ENCODE measurements at places on chromosomes 3 and 15. TPM values are rescaled to one million over a fixed set of nuclear protein-coding genes. Genes with fewer than 3 reads are reported as not detected.
A peak's percentile ranks its signal among the peaks of the same experiment; 100 is the strongest.

DNA sequence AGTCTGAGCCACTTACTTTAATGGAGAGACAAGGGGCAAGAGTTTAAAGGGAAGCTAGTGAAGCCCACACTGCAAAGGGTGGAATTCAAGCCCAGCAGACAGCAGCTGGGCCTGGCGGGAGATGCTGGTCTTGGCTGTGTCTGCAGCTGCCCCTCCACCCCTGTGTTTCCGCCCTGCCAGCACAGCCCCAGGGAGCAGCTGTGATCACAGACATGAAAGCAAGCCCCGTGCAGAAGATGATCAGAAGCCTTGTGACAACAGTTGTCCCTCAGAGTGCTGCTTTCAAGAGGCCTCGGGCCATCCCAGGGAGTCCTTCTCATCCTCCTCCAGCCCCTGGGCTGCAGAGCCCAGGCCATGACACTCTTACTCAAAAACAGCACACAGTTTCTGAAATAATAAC lies 24.1 kb upstream of the SLC6A1 start:
- H3K27me3 ChIP-seq = peaks cover 65% of the 10 kb centered on the region
- H3K4me3 ChIP-seq = no peak overlapping the region
- H3K4me1 ChIP-seq = no peaks in the 10 kb centered on the region
- no peak for DNase-seq

DNA sequence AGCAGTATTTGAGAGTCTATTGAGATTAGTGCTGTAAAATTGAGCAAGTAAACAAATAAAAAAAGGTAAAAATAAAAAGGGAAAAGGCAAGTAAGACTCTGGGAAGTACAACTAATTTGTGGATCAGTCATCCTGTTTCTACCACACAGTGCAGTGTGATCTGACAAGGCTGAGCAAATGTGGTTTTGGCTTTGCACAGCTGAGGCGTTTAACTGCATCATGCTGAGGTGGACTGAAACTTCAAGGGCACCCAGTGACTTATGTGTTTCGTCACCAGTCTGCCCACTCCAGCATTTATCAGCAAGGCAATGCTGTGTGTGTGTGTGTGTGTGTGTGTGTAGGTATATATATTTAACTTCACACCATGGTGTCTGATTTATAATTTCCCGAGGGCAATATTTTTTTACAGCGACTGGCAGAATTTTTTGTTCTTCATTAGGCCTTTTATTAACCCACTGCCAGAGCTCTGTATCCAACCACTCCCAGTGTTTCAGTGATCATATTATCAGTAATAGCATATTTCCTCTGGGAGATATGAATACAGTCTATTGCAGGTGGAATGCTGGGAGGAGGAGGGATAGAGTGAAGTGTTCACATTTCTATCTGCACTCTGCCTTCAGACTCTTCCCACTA lies 131.5 kb upstream of the SATB1 start:
- H3K27ac ChIP-seq = no peak overlapping the region
- peak; percentile 67 for DNase-seq
- H3K4me1 ChIP-seq = no peaks in the 10 kb centered on the region
- H3K4me3 ChIP-seq = no peak overlapping the region
- no peaks in the 10 kb centered on the region for H3K36me3 ChIP-seq
- no peaks in the 10 kb centered on the region for H3K27me3 ChIP-seq

GRCh38 chr3:102057781-102058421 lies 208.6 kb downstream of the NFKBIZ start:
- H3K27ac ChIP-seq = no peak overlapping the region
- peak; percentile 49 for DNase-seq
- H3K4me1 ChIP-seq = no peaks in the 10 kb centered on the region
- no peak overlapping the region for H3K4me3 ChIP-seq

DNA sequence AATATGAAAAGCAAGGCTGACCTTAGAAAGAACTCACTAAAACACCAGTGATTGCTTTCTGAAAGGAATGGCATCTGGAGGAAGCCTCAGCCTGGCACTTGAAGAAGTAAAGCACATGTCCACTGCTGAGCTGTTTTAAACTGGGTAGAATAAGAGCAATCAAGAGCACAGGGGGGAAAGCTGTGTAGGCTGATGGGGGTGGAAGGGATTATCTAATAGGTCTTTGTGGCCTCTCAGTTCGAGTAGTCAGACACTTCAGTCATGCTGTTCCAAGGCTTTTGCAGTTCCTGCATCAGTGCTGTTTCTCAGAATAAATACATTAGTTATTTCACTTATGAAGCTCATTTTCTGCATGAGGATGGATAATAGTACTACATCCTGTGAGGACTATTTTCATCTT lies 22.6 kb downstream of the CCDC191 start:
- no peaks in the 10 kb centered on the region for H3K4me1 ChIP-seq
- H3K27me3 ChIP-seq = no peaks in the 10 kb centered on the region
- H3K27ac ChIP-seq = no peak overlapping the region

- no peaks in the 10 kb centered on the region for H3K4me1 ChIP-seq
- H3K27ac ChIP-seq = no peak overlapping the region
- DNase-seq = no peak
- no peak overlapping the region for H3K4me3 ChIP-seq
- no peaks in the 10 kb centered on the region for H3K27me3 ChIP-seq
Measured at GRCh38 chr3:114595522-114596028, 301.7 kb downstream of the TIGIT start.

- peak; percentile 95 for DNase-seq
- H3K4me1 ChIP-seq = peaks cover 22% of the 10 kb centered on the region
- no peaks in the 10 kb centered on the region for H3K36me3 ChIP-seq
- H3K27ac ChIP-seq = peak overlapping the region; percentile 87
Measured at GRCh38 chr15:31396881-31397560, 70.4 kb downstream of the KLF13 start.

GRCh38 chr3:98906230-98906629 lies 4.7 kb upstream of the DCBLD2 start:
- DNase-seq = no peak
- no peaks in the 10 kb centered on the region for H3K27me3 ChIP-seq
- peaks cover 8% of the 10 kb centered on the region for H3K4me1 ChIP-seq
- no peak overlapping the region for H3K4me3 ChIP-seq

- peak overlapping the region; percentile 89 for H3K27ac ChIP-seq
- H3K36me3 ChIP-seq = no peaks in the 10 kb centered on the region
- H3K4me3 ChIP-seq = peak overlapping the region; percentile 87
- no peaks in the 10 kb centered on the region for H3K27me3 ChIP-seq
- H3K4me1 ChIP-seq = peaks cover 86% of the 10 kb centered on the region
- DNase-seq = peak; percentile 60
Measured at GRCh38 chr3:184566441-184567414, 5.1 kb downstream of the EPHB3 start.

GRCh38 chr3:67044295-67044694 lies 46.2 kb downstream of the KBTBD8 start:
- H3K27me3 ChIP-seq = no peaks in the 10 kb centered on the region
- H3K4me1 ChIP-seq = no peaks in the 10 kb centered on the region
- DNase-seq = no peak
- H3K36me3 ChIP-seq = no peaks in the 10 kb centered on the region
- H3K4me3 ChIP-seq = no peak overlapping the region

DNA sequence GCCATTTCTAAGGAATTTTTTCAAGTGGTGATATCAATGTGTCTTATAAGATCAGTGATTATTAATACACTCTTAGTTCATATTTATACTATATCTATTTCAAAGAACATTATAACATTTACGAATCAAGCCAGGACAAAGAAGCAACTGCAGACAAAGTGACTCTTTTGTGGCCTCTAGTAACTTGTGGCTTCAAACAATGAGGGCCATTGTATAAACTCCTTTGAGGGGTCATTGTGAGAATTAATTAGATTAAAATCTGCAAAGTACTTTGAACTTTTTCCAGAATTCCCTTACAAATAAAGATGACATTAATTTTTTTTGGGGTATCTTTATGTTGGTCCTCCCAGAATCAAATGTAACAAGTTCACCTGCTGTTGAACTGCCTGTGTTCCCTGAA lies 12.3 kb upstream of the SLC30A4 start:
- peak; percentile 14 for DNase-seq
- peaks cover 6% of the 10 kb centered on the region for H3K4me1 ChIP-seq
- no peaks in the 10 kb centered on the region for H3K27me3 ChIP-seq
- H3K36me3 ChIP-seq = no peaks in the 10 kb centered on the region

Gene ERICH6
- 0.37 TPM for total RNA-seq

Gene QARS1
- 226 TPM for total RNA-seq

Gene ATP8B4
- 3.5 TPM for total RNA-seq

Gene RPL29
- 1,657 TPM for total RNA-seq

Data from stomach (tissue), 19 donors.